ENCODE measurements at places on chromosomes 2 and 18. TPM values are rescaled to one million over a fixed set of nuclear protein-coding genes. Genes with fewer than 3 reads are reported as not detected.

The CFAP210 gene
- total RNA-seq: not detected

The RBM43 gene
- 4.1 TPM for total RNA-seq

The LRP2 gene
- total RNA-seq: not detected

The CNTNAP5 gene
- total RNA-seq: not detected

The TUBA3D gene
- total RNA-seq: not detected

The CBLN2 gene
- 0.12 TPM for total RNA-seq

The SMAD2 gene
- 105 TPM for total RNA-seq

The COL4A3 gene
- not detected for total RNA-seq

The ADAM17 gene
- 71.3 TPM for total RNA-seq

The CFC1 gene
- total RNA-seq: not detected

The IL1F10 gene
- total RNA-seq: not detected

The EMILIN1 gene
- total RNA-seq: 0.10 TPM

The ST6GAL2 gene
- not detected for total RNA-seq

The HOXD9 gene
- total RNA-seq: 3.6 TPM

The CCDC68 gene
- total RNA-seq: not detected

The NDC80 gene
- total RNA-seq: 68.7 TPM

The FRZB gene
- 0.31 TPM for total RNA-seq
